ENCODE measurements at places on chromosomes 6 and 20.

GRCh38 chr6:88024696-88025095, 22.9 kb upstream of the SPACA1 start:
- DNase-seq: no peak

DNA sequence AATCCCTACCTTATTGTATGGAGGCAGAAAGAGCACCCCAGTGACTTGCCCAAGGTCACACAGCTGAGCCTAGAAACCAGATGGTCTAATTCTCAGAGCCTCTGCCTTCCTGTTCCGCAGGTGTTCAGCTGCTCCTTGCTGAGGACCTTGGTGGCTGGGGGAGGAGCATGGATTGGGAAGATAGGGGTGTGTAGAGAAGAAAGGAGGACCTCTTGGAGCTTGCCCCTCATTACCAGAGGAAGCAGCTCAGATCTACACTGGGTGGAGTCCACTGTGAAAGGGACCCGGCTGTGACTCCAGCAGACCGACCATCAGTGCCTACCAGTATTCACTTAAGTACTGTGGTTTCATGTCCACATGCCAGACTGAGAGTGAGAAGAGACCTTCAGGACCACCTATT, 15.2 kb downstream of the FOXP4 start:
- no peak for DNase-seq

DNA sequence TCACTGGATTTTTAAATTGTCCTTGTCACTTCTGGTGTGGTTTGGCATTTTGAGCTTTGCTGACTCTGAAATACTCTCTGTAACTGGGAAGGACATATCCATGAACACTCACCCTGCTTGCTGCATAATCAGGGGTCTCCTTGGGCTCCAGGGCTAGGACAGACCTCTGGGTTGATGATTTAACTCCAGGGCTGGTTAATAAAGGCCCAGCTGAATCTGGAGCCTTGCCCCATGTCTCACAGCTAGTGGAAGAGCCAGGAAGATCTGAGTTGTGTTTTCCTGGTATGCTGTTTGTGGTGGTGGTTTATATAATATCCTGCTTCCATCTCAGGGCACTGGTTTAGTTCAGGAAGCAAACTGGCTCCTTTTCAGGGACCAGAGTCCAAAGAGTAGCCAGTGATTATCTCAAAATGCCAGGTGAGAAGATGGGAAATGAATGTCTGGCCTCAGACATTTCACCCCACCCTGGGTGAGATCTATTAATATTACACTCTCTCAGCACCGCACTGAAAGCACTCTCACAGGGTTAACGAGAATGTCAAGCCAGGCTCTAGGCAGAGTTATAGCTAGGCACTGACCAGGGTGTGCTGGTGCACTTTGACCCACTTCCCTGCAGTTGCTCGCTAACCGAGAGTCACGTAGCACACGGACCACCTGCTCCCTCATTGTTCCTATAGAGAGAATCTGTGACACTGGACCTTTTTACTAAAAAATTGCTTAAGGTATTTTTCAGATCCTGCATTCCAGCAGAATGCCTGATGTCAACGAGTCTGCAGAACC, 90.1 kb upstream of the SLC22A16 start:
- no peak for DNase-seq

DNA sequence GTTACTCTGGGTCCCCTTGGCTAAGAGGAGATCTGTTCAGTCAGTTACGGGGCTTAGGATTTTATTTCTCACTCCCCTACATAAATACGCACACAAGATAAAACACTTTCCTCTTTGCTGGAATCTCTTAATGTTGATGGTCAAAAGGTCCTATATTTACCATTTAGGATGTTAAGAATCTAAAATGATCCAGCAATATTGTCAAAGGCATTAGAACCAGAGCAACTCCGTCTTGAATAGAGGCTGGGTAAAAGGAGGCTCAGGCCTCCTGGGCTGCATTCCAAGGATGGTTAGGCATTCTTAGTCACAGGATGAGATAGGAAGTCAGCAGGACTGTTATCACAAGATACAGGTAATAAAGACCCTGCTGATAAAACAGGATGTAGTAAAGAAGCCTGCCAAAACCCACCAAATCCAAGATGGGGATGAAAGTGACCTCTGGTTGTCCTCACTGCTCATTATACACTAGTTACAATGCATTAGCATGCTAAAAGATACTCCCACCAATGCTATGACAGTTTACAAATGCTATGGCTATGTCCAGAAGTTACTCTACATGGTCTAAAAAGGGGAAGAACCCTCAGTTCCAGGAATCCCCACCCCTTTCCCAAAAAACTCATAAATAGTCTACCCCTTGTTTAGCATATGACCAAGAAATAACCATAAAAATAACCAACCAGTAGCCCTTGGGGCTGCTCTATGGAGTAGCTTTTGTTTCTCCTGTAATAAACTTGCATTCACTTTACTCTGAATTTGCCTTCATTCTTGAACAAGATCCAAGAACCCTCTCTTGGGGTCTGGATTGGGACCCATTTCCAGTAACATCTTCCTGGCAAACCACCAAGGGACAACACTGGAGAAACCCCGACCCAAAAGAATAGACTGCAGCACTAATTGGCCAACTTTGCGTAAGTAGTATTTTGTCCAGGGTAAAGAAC, 107.5 kb downstream of the DTNBP1 start:
- no peak for DNase-seq

- no peak for DNase-seq
These were observed 218.8 kb downstream of the ESR1 start for GRCh38 chr6:152026291-152026690.

DNA sequence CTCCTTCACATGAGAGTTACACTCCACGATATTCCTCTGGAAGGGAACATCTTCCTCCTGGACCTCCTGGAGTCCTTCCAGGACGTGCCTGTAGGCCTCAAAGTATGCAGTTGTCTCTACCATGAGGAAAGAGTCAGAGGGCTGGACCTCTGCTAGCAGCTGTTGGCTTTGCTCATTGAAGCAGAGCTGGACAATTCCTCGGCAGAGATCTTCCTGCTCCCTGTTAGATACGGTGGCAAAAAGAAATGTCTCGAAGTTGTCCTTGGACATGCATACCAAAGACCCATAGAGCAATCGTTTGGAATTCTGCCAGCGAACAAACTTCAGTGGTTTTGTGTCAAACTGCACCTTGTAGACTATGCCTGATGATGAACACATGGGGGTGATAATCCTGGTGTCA, 7.7 kb downstream of the ZNFX1 start:
- no peak for DNase-seq

DNA sequence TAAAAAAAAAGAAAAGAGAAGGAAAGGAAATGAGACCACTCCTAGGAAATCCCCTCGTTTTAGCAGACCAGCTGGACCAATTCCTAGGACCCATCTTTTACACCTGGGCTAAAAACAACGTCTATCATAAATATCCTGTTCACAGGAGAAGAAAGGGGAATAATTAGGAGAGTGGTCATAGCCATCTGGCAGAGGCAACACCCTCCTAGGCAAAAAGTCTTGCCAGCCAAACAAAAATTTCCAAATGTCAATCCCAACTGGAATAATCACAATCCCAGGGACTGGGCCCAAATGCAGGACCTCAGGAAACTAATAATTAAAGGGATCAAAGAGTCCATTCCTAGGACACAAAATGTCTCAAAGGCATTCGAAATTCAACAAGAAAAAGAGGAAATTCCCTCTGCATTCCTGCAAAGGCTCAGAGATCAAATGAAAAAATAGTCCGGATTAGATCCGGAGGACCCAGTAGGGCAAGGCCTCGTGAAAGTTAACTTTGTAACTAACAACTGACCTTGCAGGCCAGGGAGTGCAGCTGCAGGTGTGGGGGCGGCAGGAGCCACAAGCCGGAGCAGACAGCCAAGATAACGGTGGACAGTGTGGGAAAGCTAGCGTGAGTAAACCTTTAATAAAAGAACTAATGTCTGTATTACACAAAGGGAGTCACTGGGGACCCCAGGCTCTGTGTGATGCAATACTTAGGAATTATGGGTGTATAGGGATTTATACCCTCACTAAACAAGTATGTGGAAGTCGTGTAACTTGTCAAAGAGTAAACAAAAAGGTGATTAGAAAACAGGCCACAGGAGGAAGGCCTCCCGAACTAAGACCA, 11.7 kb downstream of the LCA5 start:
- DNase-seq: no peak

DNA sequence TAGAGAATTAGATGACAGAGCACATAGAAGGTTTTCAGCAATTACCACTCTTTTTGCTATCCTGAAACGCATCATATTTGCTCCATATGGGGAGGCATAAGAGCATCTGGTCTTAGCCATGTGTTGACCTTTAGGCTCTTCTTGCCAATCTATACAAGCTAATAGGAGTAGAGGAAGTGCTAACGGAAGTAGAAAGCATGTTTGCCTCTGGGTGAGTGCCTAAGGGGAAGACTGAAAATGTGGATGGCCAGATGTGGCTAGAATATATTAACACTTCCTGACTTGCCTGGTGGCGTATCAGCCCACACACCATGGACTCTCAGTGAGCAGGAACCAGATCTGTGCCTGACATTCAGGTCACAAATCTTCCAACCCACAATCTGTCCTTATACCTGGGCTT, 136.3 kb downstream of the LRRC1 start:
- no peak for DNase-seq

DNA sequence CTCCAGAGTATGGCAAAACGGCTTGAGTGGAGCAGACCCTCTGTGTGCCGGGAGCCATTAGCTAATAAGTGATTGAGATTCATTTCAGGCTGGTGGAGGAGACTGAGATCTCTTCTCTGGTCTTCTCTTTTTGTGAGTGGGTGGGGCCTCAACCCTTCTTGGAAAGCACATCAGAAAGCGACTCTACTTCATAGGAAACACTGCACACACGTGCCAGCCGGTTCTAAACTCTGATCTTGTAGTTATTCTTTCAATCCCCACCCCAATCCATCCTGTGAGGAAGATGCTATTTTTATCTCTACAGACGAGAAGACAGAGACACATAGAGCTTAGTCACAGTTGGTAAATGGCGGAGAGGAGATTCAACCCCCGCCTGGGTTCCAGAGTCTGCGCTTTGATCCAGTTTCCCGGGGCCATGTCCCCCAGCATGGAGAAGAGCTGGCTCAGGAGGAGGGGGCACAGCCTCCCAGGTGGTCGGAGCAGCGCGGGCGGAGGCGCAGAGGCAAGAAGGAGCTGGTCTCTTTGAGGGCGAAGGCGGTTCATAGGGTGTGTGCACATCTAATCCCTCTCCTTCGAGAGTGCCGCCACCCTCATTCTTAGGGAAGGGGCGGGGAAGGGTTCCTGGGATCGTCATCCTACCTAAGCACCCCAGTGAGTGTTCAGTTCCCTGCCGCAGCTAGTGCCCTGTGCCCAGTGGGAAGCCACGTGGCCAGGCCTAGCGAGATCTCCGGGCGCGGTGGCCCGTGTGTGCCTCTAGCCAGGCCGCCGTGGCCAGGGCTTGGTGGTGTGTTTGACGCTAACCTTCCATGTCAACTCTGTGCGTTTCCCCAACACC, 49.0 kb upstream of the TAGAP start:
- no peak for DNase-seq

DNA sequence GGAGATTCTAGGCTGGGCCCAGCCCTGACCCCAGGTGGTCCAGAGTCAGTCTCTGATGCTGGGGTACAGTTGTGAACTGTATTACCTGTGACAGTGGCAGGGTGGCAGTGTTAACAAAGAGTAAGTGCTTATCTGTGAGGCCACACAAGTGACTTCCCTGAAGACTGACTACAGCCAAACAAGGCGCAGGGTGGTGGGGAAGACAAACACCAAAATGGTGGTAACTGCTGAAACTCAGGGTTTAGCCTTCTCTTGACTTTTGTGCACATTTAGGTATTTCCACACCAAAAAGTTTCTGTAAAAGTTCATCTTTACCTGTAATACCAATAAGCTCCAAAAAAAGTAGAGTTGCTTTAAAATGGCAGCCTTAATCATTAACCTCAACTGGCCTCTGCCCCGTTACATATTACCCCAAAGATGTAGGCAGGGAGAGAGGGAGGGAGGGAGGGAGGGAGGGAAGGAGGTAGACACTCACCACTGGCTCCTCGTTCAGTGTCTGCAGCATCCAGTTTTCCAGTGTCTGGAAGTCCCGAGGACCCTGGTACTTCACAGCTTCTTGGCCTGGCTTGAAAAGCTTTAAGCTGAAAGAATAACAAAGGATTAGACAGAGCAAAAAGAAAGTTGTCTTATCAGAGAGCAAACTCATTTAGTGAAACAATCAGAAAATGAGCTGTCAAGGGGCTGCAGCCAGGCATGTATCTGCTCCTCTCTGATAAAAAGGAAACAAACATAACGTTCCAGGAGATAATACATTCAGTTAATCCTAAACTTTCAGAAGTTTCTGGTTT, 11.3 kb downstream of the TXNDC5 start:
- DNase-seq: no peak

DNA sequence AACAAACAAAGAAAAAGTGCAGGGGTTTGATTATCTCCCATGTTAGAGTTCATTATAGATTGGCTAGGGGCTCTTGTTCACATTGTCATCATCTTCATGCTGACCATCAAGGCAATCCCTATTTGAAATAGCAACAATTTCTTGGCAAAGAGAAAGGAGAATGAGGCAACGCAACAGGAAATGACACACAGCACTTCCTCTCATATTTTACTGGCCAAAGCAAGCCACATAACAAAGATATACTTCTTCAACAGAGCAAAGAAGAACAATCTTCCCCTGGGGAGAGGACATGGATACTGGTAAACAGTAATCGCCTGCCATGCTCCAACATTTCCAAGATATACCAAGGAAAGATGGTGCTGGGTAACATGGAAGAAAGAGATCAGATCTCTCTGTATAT, 29.8 kb downstream of the EPM2A start:
- no peak for DNase-seq

- DNase-seq: no peak
These were observed 34.1 kb upstream of the ID1 start for GRCh38 chr20:31570735-31571617.

GRCh38 chr20:1697592-1697991, 40.0 kb upstream of the SIRPG start:
- no peak for DNase-seq

DNA sequence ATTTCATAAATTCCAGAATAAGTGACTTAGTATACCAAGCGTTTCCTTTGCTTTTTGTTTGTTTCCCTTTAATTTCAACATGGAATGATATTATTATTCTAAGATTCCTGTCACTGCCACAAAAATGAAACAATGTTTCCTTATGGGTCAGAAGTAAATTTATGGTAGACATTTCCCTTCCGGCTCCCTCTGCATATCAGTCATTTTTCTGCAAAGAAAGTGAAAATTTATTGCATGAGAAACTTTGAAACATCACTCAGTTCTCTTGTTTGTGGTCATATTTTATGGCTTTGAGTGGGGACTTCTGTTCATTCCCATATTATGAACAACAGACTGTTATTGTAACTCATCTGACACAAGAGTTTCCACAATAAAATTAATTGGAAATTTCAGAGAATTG, 97.8 kb downstream of the NKAIN2 start:
- no peak for DNase-seq

DNA sequence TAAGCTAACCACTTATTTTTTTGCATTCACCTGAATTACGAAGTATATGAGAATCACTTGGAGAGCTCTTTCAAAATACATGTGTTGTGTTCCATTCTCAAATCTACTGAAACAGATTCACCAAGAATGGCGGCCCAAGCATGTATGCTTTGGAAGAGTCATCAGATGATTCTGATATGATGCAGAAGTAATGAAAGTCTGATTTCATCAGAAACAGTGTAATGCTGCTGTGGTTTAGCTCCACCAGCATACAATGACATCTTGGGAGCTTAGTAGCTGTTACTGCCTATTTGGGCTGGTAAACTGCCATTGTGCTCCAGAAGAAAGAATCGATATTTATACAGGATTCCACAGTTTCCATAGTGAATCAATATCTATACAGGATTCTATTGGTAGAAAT, 52.9 kb downstream of the UBR2 start:
- no peak for DNase-seq
